ENCODE measurements at places on chromosomes 4 and X.

DNA sequence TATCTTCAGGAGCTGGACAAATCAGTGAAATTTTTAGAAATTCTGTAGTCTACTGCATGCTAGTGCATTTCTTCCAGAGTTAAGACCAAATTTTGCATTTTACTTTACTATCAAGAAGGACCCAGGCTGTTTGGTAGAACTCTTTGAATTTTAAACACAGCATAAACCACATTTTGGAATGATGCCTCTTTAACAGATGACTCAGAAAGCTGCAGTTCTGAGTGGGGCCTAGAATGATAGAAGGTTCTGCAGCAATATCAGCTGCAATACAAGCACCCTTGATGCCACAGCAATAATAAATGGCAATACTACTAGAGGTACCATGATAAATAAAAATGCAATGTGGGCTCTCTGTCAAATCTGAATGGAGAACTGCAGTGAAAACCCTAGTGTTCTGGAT lies 198.7 kb downstream of the TMA16 start:
- DNase-seq: no peak
- no peaks in the 10 kb centered on the region for H3K36me3 ChIP-seq
- H3K27ac ChIP-seq: no peak overlapping the region
- no peak overlapping the region for H3K4me3 ChIP-seq
- peaks cover 16% of the 10 kb centered on the region for H3K4me1 ChIP-seq
- no peaks in the 10 kb centered on the region for H3K27me3 ChIP-seq

DNA sequence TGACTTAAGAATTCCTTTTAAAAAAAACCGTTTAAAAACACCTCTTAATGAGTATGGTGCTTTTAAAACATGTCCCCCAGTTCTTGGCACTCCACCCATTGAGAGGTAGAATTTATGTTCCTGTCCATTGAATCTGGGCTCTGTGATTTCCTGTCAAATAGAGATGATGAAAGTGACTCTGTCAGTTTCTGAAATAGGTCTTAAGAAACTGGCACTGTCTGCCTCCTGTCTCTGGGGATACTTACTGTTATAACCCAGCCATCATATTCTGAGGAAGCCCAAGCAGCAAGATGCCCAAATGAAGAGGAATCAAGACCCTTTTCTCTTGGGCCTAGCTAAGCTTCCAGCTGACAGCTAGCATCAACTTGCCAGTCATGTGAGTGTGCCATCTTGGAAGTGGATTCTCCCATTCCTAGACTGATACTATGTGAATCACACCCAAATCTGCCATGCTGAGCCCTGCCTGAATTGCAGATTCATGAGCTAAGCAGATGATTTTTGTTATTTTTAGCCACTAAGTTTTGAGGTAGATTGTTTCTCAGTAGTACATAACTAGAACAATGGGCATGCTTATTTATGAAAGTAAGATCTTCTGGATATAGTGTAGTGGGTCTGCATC lies 22.8 kb downstream of the C4orf54 start:
- no peaks in the 10 kb centered on the region for H3K36me3 ChIP-seq
- H3K4me3 ChIP-seq: no peak overlapping the region
- H3K4me1 ChIP-seq: no peaks in the 10 kb centered on the region
- no peak overlapping the region for H3K27ac ChIP-seq
- DNase-seq: no peak

DNA sequence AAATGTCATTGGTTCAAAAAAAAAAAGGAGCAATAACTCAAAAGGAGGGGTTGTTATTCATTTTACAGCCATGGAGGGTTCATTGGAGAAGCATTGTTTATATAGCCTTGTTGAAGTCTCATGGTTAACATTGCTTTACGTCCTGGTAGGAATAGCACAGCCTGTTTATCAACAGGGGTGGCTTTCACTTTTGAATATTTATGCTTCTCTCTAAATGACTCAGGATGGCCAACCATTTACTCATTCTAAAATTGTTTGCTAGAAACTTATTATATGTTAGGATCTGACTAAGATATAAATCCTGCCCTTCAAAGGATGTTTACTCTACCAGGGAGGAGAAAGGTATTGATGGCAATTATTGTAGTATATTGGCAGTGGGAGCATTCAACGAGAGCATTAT lies 534.1 kb upstream of the GALNTL6 start:
- no peaks in the 10 kb centered on the region for H3K27me3 ChIP-seq
- H3K4me3 ChIP-seq: no peak overlapping the region
- no peaks in the 10 kb centered on the region for H3K36me3 ChIP-seq
- DNase-seq: no peak
- H3K27ac ChIP-seq: no peak overlapping the region

GRCh38 chr4:47617607-47618006 lies 132.5 kb downstream of the ATP10D start:
- no peak for DNase-seq
- H3K36me3 ChIP-seq: no peaks in the 10 kb centered on the region
- H3K4me3 ChIP-seq: no peak overlapping the region
- peaks cover 4% of the 10 kb centered on the region for H3K4me1 ChIP-seq
- no peak overlapping the region for H3K27ac ChIP-seq
- H3K27me3 ChIP-seq: no peaks in the 10 kb centered on the region

DNA sequence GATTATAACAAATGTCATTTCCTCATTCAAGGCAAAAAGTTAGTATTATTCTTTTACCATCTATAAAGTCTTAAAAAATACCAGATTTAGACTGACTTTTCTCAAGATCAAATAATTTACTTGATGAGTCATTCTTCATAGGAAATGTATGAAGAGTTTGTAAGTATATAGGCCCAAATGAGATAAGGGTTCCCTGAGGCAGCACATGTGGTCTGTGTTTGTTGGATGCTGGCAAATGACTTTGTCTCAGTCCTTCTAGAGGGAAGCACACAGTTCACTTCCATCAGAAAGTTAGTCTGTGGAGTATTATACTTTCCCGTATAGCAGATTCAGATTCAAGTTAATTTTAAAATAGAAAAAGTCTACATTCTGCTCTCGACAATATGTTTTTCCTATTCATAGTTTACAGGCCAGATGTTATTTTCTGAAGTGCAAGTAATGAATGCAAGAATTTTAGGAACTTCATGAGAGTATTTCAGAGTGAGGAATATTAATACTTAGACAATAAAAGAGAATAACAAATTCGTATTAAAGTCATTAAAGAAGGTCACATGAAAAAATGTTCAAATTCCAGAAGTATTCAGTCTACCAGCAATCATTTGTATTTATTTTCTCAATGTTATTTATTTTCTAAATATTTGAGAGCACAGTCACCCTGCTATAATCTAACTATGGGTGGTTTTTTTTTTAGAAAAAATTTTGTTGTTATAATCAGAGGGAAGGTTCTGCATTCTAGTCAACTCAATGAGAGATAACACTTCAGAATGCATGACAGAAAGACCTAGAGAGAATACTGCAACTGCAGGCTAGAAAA lies 601.8 kb upstream of the ZFP42 start:
- no peaks in the 10 kb centered on the region for H3K27me3 ChIP-seq
- DNase-seq: no peak
- no peak overlapping the region for H3K27ac ChIP-seq
- no peaks in the 10 kb centered on the region for H3K36me3 ChIP-seq
- no peaks in the 10 kb centered on the region for H3K4me1 ChIP-seq
- no peak overlapping the region for H3K4me3 ChIP-seq

GRCh38 chrX:136781180-136781797 lies 557 bp upstream of the ARHGEF6 start:
- no peak overlapping the region for H3K27ac ChIP-seq
- H3K4me1 ChIP-seq: peaks cover 10% of the 10 kb centered on the region
- no peaks in the 10 kb centered on the region for H3K36me3 ChIP-seq
- peak overlapping the region; percentile 60 for H3K4me3 ChIP-seq
- no peak for DNase-seq
- H3K27me3 ChIP-seq: no peaks in the 10 kb centered on the region

- no peak overlapping the region for H3K4me3 ChIP-seq
- no peak for DNase-seq
- no peaks in the 10 kb centered on the region for H3K36me3 ChIP-seq
- H3K27ac ChIP-seq: no peak overlapping the region
- no peaks in the 10 kb centered on the region for H3K4me1 ChIP-seq
These were observed 5.4 kb upstream of the CXCR3 start for GRCh38 chrX:71623714-71624113.

- no peaks in the 10 kb centered on the region for H3K36me3 ChIP-seq
- DNase-seq: no peak
- H3K4me1 ChIP-seq: no peaks in the 10 kb centered on the region
These were observed 852.4 kb downstream of the CCSER1 start for GRCh38 chr4:90979556-90979955.

DNA sequence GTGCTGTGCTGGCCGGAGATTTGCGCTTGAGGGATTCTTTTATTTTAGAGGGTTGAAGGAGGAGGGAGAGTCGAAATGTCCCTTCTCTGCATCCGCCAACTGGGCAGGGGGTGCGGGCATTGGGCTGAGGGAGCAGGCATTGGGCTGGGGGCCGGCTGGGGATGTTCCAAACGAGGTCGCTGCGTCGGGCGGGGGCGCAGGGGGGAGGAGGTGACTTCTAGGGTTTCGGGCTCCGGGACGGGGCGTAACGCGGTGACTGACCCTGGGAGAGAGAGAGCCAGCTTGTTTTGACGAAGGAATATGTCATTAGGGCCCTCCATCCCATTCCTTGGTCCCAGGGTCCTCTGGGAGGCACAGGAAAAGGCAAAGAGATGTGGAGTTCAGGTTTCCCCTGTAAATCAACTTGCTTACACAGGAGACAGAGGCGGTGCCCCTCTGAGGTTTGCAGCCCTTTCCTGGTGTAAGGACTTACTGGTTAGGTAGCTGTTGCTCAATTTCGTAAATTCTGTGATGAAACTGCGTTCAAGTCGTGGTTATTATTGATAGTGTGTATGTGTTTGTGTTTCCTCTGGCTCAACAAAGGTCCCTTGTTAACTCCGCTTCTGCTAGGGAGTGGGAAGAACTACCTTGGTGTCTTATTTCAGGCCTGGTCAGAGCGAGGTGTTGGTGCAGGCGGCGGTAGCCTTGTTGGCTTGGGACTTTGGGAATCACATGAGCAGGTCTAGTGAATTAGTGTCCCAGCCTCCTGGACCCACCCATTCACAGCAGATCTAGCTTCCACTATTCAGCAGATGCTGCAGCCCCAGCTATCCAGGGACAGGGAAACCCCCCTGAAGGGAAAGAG lies 716 bp downstream of the FHIP1A start:
- H3K27me3 ChIP-seq: peaks cover 32% of the 10 kb centered on the region
- peak overlapping the region; percentile 62 for H3K4me3 ChIP-seq
- H3K36me3 ChIP-seq: no peaks in the 10 kb centered on the region
- H3K4me1 ChIP-seq: peaks cover 11% of the 10 kb centered on the region

DNA sequence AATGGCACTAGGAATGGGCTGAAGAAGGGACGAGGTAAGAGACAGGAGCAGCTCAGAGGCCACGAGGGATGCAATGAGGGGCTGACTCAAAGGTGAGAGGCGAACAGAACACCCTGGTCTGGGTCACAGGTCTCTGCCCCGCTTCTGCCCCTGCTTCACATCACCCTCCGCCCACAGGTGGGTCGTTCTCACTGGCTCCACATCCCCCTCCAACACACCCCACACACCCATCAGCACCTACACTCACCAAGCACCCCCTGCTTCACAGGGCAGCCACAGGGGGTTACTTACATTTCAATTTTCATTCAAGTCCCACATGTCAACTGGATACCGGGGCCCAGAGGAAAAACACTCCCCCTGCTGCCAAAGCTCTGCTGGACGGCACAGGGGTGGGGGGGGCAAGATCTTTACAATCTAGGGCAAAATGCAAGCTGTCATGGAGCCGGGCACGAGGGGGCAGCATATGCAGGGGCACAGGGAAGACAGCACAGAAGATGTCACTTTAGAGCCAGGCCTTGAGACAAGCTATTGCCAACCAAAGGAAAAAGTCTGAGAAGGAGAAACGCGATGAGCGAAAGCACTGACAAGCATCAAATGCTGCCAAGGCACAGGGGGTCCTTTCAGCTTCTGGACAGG lies 94.0 kb downstream of the AFAP1 start:
- H3K27ac ChIP-seq: peak overlapping the region; percentile 94
- DNase-seq: no peak
- no peak overlapping the region for H3K4me3 ChIP-seq
- H3K36me3 ChIP-seq: peaks cover 78% of the 10 kb centered on the region

DNA sequence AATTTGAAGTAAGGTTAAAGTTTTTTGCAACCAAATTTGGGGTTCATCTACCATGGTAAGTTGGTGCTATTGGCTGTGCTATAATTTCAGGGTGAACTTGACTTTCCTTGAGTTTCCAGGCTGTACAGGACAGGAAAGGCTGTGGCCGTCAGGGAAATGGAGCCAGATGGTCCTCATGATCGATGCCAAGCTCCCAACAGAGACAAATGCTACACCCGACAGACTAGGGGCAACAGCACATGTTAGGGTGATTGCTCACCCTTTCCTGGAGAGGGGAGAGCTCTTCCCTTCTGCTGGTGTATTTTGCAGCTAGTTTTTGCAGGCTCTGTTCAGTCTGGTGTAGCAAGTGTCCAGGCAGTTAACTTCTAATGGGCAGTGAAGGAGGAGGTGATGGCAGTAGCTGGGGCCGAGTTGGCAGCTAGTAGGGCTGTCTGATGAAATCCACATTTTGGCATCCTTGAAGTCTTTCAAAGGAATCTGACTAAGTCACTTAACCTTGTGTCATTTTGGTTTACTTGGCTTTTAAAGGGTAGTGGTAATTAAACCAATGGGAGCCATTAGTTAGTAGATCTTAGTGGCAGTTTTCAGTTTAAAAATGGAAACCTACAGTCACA lies 47.8 kb downstream of the GAB1 start:
- H3K36me3 ChIP-seq: no peaks in the 10 kb centered on the region
- peaks cover 33% of the 10 kb centered on the region for H3K4me1 ChIP-seq
- H3K27ac ChIP-seq: no peak overlapping the region

DNA sequence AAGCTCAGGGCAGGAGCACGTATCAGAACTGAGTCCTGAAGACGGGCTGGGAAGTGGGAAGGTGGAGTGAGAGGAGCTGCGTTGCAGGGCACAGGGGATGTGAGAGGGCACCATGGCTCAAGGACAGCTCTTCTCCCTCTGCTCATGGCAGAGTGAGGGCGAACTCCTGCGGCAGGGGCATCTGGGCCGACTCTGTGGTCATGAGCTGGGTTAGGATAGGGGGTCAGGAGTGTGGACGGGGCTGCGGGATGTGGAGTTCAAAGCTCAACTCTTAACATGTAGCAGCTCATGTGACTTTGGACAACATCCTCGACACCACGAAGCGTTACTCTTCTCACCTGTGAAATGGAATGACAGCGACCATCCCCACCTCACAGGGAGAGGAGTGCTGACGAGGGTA lies 19.4 kb upstream of the SORCS2 start:
- no peaks in the 10 kb centered on the region for H3K36me3 ChIP-seq
- H3K27me3 ChIP-seq: peaks cover 6% of the 10 kb centered on the region
- peaks cover 3% of the 10 kb centered on the region for H3K4me1 ChIP-seq
- no peak for DNase-seq
- no peak overlapping the region for H3K4me3 ChIP-seq

GRCh38 chr4:153748378-153748777 lies 11.4 kb downstream of the RNF175 start:
- no peaks in the 10 kb centered on the region for H3K27me3 ChIP-seq
- peak; percentile 88 for DNase-seq
- H3K4me3 ChIP-seq: no peak overlapping the region
- no peak overlapping the region for H3K27ac ChIP-seq
- H3K36me3 ChIP-seq: no peaks in the 10 kb centered on the region

- no peak overlapping the region for H3K27ac ChIP-seq
- DNase-seq: no peak
- H3K4me1 ChIP-seq: no peaks in the 10 kb centered on the region
These were observed 660.2 kb downstream of the ADGRL3 start for GRCh38 chr4:61860376-61860775.

All from osteoblast (primary cell).